ENCODE measurements at places on chromosomes 3 and 15.
A peak's percentile ranks its signal among the peaks of the same experiment; 100 is the strongest.

DNA sequence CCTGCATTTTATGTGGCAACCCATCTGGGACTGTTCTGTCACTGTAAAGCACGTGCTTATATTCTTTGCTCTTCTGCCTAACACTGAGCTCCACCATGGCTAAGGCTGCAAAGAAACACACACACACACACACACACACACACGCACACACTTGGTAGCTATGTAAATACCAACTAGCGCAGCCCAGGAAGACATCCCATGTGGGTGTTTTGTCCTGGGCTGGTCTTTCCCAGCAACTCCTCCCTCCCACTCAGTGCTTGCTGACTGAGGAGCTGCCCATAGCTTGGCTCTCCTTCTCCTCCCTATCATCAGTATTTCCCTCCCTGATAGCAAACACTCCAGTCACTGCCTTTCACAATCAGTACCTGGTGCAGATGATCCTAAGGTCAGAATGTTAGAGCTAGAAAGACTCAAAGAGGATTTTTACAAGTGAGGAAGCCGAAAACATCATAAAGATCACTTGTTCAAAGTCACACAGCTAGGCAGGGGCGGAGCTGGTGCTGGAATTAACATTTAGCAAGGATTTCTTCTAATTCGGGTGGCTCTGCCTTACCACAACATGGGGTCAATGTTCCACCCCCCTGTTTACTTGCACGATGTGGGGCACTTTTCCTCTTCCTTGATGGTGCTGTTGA is 377.1 kb upstream of the TBL1XR1 start:
- no peak for DNase-seq

DNA sequence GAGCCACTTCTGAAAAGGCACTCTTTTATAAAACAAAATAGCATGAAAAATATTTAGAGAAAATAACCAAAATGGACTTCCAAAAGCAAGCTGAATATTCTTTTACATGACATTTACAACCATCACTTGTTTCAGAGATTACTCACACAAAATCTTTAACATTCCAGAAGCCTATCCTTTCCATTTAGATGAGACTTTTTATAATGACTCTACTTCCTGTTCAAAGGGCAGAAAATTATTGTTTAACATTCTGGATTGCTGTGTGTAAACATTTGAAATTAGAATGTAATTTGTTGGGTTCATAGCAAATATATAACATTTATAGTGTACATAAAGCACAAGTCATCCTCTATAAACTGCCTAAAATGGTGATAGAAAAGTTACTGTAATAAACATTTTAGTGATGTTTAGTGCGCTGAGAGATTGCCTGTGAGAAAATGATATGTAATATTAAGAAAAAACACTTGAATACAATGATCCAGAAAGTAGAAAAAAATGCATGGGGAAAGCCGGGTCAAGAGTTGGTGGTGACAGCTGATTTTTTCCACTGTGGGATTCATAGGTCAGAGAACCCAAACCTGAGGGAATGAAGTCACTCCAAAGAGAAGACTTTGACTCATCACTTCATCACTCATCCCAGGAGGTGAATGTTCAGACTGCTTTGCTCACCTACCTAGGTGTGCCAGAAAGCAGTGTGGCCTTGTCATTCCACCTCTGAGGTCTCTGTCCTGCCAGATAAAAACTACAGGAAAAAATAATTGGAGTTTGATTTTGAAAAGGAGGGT is 305.8 kb downstream of the ARPP21 start:
- no peak for DNase-seq

DNA sequence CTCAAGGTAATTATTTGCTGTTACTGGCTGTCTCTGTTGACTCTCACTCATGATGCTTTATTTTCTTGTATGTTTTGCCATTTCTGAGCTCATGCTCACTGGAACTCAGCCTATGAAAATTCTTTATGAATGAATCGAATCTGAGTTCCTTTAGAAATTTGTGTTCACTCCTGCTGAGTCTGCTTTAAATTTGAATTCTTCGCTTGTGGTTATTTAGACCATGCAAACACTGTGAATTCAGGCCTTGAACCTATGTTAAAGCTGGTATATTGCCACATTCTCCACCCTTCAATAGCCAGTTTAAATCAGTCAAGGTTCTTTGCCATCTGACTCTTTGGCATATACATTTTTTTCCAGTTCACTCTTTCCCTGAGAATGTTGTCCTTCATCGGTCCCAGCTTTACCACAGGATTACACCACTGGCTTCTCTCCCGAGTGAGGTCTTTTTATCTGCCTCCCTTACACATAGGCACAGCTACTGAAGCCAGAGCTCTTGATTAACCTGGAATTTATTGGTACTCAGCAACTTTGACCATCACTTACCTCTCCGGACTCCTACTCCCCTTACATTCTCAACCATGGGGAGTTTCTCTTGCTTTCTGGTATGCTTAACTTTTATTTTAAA is 400.6 kb downstream of the VPS13C start:
- DNase-seq = no peak

- DNase-seq = no peak
These were observed 87.9 kb downstream of the KLF15 start for GRCh38 chr3:126269354-126269753.

DNA sequence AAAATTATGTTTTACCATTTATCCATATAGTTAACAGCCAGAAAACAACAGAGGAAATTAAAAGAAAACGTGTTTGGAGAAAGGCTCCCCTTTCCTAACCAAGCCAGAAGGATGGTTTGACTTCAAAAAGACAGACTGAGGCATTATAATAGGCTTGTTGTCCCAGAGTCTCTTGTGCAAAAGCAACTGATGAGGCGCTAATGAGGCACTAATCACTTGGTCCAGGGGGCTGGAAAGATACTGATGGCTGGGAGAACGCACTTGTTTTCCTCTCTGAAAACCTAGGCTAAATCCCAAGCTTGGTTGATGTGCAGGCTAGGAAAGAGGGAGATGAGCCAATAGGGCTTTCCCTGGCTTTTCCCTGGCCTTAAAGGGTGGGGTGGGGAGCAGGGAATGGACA is 389.6 kb downstream of the NTRK3 start:
- no peak for DNase-seq

GRCh38 chr3:197700095-197700494 is 36.6 kb downstream of the RUBCN start:
- no peak for DNase-seq

DNA sequence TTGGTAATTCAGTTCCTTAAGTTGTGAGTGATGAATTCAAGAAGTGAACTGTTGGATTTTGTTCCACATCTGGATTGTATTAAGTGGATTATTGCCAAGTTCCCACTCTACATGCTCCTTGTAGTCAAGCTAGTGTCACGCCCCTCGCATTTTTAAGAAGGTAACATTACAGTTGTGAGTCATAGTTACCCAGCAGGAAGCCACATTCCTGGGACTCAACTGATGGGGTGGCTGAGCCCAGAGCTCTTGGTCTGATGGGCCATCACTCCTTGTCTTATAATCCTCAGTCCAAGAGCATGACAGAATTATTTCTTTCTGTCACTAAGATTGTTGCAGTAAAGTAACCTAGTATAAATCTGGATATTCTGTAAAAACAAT is 102.7 kb downstream of the PTPRG start:
- DNase-seq = no peak

DNA sequence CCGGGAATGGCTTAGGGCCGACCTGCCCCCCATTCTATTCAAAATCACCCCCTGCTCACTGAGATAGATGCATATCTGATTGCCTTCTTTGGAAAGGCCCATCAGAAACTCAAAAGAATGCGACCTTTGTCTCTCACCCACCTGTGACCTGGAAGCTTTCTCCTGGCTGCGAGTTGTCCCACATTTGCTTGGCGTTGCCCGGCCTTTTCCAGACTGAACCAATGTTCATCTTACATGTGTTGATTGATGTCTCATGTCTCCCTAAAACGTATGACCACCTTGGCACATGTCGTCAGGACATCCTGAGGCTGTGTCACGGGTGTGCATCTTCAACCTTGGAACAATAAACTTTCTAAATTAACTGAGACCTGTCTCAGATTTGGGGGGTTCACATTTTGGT is 3.4 kb upstream of the MUC20 start:
- no peak for DNase-seq

- peak; percentile 46 for DNase-seq
These were observed 585 bp downstream of the SLCO3A1 start for GRCh38 chr15:91853948-91854638.

- no peak for DNase-seq
These were observed 6.3 kb upstream of the CCDC54 start for GRCh38 chr3:107370907-107371306.

GRCh38 chr3:71416876-71417275 is 166.7 kb downstream of the FOXP1 start:
- DNase-seq = peak; percentile 48

DNA sequence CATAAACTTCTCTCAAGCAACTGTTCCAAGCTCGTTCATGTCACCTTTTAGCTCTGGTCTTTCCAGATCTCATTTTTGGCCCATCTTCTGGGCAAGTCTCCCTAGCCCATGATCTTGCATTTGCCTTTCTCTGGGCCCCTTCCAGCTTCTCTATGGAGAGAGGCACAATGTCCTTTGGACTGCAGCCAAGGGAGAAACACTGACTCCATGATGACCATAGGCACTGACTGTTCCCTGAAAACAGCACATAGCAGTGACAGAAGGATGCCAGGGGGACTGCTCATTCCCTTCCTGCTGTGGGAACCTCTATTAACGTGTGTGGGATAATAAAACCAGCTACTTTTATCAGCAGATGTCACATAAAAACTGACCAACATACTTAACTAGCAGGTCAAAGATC is 60.3 kb downstream of the STRIT1 start:
- no peak for DNase-seq

Data from activated naive CD4-positive, alpha-beta T cell treated with anti-CD3 and anti-CD28 coated beads, Interleukin-2, amount 50 U/mL, for 16 hours (primary cell).